ENCODE measurements at places on chromosomes 1 and 21. TPM values are rescaled to one million over a fixed set of nuclear protein-coding genes. Genes with fewer than 3 reads are reported as not detected.

DNM3 gene
- total RNA-seq = 2.8 TPM

GRCh38 chr1:227892489-227893299 is 55.0 kb downstream of the WNT9A start:
- no peak for DNase-seq

DNA sequence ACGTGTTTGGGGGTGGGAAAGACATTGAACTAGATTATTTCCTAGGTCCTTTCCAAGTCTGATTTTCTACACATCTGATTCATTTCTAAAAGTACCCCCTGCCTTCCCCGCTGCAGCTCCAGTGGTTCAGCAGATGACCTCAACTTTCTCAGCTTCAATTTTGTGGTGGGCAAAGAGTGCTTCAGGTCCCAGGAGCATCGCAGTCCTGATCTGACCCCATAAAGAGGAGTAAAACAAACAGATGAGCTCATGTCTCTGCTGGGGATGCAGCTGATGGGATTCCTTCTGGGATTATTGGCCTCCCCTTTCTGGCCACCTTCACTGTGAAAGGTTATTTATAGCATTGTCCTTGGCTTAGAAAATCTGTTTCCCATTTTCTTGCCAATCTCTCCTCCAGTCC is 337.0 kb upstream of the PLXNA2 start:
- DNase-seq = no peak

EPHX1 gene
- total RNA-seq = 231 TPM

CLCA1 gene
- total RNA-seq = 0.37 TPM

AGL gene
- total RNA-seq = 13.9 TPM

SLC30A1 gene
- total RNA-seq = 28.1 TPM

DNA sequence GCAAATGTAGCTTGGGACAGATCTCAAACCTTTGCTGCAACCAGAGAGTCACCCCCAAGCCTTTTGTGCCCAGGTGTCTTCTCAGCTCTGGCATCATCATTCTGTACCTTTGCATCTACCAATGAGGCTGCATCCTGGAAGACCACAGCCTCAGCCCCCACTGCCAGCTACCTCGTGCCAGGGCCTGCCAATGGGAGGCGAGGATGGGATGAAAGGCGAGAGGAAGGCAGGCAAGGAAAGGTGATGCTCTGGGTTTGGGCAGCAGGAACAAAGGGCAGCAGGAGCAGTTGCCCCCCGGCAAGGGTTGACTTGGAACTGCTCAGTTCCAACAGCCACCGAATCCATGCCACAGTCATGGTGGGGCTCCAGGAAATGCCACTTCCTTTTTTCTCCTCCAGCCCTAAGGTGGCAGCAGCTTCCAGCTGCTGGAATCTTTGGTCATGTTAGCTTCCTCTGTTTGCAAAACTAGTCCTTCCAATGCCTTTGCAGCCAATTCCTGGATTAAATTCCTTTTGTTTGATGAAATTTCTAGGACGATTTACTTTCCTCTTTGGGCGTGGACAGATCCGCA is 651.6 kb downstream of the NPHP4 start:
- no peak for DNase-seq

- DNase-seq = no peak
Measured at GRCh38 chr1:172588296-172589291, 55.6 kb downstream of the SUCO start.

- DNase-seq = no peak
Measured at GRCh38 chr1:74847715-74848114, 114.8 kb downstream of the TYW3 start.

CELA3A gene
- total RNA-seq = 25.1 TPM

BGLAP gene
- total RNA-seq = 3.0 TPM

ALG14 gene
- total RNA-seq = 8.5 TPM

- DNase-seq = peak; percentile 31
Measured at GRCh38 chr1:62530516-62531154, 66.7 kb upstream of the ANGPTL3 start.

- DNase-seq = no peak
Measured at GRCh38 chr1:8374812-8375211, 56.9 kb downstream of the SLC45A1 start.

TEX38 gene
- total RNA-seq = 0.35 TPM

- DNase-seq = no peak
Measured at GRCh38 chr21:41520560-41521442, 12.8 kb upstream of the TMPRSS2 start.

- DNase-seq = peak; percentile 27
Measured at GRCh38 chr1:230760360-230760827, 13.2 kb downstream of the CAPN9 start.

GRCh38 chr1:189706594-189706993 is 771.1 kb downstream of the BRINP3 start:
- no peak for DNase-seq

GRCh38 chr1:109502364-109502851 is 7.1 kb downstream of the AMIGO1 start:
- no peak for DNase-seq

DNA sequence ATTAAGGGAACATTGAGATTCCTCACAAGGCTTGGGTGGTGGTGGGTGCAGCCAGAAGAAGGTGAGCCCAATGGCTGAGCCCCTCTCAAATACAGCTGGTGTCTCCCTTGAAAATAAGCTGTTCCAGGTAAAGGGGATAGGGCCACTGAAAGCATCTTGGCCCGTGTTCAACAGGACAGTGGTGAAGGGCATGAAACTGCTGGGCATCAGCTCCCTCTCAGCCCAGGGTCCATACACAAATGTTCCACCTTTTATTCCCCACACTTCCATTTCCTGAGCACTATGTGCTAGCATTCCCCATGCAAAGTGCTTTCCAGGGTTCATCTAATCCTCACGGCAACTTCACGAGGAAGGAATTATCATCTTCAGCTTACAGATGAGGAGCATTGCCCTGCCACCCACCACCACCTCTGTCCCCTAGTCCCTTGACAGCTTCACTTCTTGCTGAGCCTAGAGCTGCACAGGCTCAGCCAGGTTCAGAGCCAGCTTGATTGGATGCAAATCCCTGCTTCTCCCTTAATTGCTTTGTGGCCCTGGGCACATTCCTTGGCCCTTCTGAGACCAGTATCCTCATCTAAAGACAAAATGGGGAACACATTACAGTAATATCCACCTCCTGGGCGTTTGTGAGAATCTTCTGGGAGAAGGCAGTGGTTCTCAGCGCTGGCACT is 9.6 kb downstream of the TAGLN2 start:
- no peak for DNase-seq

DNA sequence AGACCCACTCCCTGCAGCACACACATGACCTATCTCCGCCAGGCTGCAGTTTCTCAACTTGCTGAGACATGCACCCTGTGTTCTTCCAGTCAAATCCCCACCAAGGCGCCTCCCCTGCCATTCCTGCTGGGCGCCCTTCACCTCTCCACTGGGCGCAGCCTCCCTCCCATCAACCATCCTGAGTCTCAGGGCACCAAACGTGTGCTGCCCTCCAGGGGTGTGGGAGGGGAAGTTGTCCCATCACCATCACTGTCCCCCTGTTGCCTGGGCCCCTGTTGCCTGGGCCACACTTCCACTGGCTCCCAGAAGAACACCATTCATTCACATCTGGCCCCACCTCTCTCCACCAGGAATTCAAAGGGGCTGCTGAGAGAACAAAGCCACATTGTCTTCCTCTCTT is 44.9 kb upstream of the EFHD2 start:
- no peak for DNase-seq

- no peak for DNase-seq
Measured at GRCh38 chr1:202624781-202625108, 85.5 kb downstream of the SYT2 start.

DNA sequence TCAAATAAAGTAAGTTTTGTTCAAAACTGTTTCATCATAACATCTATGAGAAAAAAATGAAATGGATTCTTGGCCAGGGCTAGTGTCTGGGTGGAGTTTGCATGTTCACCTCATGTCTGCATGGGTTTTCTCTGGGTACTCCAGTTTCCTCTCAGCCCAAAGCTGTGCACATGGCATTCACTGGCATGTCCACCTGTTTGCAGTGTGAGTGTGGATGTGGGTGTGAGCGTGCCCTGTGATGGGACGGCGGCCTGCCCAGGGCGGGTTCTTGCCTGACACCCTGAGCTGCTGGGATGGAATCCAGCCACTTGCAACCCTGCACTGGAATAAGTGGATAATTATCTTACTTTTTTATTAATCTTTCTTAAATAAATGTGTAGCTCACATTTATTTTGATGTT is 185.5 kb downstream of the RYR2 start:
- DNase-seq = no peak

DNA sequence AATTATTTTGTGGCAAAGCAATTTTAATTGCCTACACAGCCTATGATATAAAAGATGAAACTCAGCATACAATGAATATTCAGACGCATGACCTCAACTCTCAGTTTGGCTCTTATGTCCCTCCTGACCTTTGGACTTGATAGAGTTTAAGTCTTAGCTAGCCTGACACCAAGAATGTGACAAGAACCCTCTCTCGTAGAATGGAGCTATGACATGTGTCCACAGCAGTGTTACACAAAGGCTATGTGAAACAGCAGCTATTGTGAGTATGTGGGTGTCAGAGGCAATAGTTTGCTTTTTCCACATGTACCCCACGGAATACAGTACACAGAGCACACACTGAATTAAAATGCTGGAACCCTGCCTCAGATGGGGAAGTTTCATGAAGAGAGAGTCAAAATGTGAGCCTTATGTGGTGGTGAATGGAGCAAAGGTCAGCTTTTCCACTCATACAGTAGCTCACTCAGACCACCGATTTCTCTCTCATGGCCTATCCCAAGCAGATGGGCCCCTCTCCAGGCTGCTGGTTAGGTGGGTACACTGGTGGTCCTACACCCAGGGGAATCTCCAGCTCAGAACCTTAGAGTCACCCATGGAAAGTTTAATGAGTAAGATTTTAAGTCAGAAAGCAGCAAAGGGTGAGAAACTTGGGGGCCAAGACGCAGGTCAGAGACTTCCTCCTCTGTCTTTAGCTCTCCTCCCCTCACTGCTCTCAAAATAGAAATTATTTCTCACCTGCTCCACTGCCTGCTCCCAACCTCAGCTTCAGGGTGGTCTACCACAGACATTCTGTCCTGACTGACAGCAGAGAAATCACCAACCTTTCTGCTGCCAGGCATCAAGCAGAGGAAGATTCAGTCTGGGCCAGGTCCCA is 10.1 kb upstream of the XCL2 start:
- DNase-seq = no peak

GPR37L1 gene
- 0.14 TPM for total RNA-seq

FAM43B gene
- total RNA-seq = 0.52 TPM

DNA sequence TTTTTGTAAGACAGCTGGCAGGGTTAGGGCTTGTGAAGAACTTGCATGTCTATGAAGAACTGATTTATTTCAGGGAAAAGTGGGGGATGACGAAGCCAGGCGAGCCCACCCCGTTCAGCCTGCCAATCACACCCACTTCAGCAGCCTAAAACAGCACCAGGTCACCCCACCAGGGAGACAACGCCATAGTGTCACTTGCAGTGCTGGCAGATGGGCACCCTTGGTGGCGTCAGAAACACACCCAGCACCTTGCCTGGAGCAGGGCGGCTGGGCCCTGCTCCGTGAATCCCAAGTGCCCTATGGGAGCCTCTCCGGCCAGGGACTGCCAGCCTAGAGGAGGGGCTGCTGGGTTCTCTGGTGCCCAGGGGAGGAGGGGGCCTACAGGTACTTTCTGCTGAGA is 5.0 kb upstream of the NADK start:
- DNase-seq = no peak

CLCC1 gene
- total RNA-seq = 40.6 TPM

TNFRSF1B gene
- 50.4 TPM for total RNA-seq

DNA sequence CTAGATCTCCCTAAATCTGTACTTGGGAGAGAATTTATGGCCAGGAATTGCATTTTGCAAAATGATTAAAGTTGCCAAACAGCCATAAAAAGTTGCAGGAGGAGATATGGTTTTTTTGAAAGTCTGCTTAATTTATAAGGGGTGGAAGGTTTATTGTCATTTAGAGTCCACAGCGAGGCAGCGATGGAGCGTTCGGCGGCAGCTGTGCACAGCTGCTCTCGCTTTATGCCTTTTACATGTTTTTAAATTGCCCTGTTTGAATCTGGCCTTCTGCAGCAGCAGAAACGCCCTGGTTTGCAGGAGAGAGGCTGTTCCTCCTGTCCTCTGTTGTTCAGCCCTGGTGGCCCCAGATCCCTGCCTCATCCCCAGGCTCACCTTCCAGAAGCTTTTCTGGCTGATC is 144.9 kb upstream of the POU3F1 start:
- DNase-seq = no peak

BLACAT1 gene
- total RNA-seq = 0.81 TPM

HSD3B1 gene
- total RNA-seq = not detected

- no peak for DNase-seq
Measured at GRCh38 chr1:44689447-44689765, 14.9 kb downstream of the ARMH1 start.

DNA sequence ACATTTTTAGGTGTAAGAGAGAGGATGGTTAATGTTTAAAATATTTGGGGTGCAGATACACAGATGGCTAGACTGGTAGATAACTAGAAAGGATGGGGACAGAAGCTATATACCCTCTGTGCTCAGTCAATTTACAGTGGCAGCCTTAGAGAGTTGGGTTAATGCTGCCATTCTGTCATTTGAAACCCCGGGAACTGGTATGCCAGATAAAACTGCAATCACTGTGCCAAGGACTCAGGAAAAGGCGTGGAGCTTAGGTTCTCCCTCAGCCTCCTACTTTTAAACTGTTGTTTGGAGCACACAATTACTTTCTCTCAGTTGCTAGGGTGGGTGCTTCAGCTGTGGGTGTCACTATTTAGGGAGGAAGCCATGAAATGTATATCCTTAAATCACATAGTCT is 90.0 kb upstream of the HNRNPU start:
- no peak for DNase-seq

DNA sequence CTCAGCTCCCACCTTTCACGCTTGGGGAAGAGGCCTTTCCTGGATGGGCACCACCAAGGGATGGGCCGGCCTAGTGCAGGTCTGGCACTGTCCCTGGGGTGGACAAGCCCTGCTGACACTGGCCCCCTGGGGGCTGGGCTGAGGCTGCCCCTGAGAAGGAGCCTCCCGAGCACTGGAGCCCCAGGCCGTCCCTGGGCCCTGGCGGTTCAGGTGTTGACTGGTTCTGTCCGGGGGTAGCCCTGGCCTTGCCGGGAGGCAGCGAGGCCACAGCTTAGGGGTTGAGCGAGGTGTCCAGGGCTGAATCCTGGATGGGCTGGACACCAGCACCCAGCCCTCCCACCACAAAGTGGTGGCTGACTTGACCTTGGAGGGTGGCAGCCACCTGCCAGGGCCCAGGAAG is 49.7 kb upstream of the ACTRT2 start:
- DNase-seq = no peak

- no peak for DNase-seq
Measured at GRCh38 chr21:15422783-15423182, 307.0 kb upstream of the USP25 start.

GRCh38 chr21:31900121-31900895 is 27.5 kb downstream of the HUNK start:
- peak; percentile 87 for DNase-seq

MYBPHL gene
- total RNA-seq = 0.20 TPM

ATP1A2 gene
- total RNA-seq = 18.6 TPM

GRCh38 chr1:156944848-156945247 is 24.4 kb downstream of the LRRC71 start:
- DNase-seq = no peak

CAMK2N1 gene
- 140 TPM for total RNA-seq
